ENCODE measurements at places on chromosomes 4 and X. TPM values are rescaled to one million over a fixed set of nuclear protein-coding genes. Genes with fewer than 3 reads are reported as not detected.
A peak's percentile ranks its signal among the peaks of the same experiment; 100 is the strongest.

DNA sequence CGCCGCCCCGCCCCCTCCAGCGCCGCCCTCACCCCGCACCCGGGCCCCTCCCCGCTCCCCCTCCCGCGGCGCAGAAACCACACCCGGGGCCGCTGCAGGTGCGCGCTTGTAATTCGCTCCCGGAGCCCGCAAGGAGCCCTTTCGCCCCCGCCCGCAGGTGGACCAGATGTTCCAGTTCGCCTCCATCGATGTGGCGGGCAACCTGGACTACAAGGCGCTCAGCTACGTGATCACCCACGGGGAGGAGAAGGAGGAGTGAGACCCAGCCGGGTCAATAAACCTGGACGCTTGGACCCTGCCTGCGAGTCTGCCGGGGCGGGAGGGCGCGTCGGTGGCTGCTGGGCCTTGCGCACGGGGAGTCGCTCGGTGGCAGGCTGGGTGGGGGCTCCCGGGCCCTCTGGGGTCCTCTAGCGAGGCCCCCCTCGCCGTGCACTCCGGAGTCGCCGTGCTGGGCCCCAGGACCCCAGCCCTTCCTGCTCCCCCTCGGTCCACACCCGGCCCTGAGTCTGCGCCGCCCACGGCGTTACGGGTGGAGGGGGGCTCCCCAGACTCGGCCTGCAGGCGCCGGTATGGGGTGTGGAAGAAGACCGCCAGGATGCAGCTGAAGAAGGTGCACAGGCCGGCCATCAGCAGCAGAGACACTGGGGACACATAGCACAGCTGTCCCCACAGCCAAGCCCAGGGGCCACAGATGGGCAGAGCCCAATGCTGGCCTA lies 7.1 kb downstream of the SLC49A3 start:
- no peak for DNase-seq

DNA sequence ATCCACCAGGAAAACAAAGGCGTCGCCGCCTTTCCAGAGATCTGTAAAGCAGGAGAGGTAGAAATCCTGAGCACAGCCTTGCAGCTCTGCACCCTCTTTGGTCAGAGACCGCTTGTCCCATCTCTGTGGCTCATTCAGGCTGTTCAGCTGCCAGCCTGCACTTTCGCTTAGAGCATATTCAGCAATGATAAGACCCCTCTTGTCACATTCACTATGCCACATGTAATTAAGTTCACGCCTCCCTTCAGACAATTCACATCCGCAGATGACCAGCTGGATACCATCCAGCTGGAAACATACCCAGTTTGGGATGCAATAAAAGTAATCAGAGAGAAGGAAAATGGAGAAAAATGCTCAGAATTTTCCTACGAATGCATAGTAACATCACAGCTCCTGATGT lies 335.4 kb downstream of the UNC5C start:
- no peak for DNase-seq

The RNF128 gene
- 1.3 TPM for polyA plus RNA-seq

The AADAT gene
- polyA plus RNA-seq: 5.9 TPM

GRCh38 chr4:68373513-68373912 lies 23.6 kb upstream of the YTHDC1 start:
- peak; percentile 63 for DNase-seq

The LEF1 gene
- 5.7 TPM for polyA plus RNA-seq

- DNase-seq: no peak
These were observed 8.4 kb downstream of the TEC start for GRCh38 chr4:48261281-48261680.

DNA sequence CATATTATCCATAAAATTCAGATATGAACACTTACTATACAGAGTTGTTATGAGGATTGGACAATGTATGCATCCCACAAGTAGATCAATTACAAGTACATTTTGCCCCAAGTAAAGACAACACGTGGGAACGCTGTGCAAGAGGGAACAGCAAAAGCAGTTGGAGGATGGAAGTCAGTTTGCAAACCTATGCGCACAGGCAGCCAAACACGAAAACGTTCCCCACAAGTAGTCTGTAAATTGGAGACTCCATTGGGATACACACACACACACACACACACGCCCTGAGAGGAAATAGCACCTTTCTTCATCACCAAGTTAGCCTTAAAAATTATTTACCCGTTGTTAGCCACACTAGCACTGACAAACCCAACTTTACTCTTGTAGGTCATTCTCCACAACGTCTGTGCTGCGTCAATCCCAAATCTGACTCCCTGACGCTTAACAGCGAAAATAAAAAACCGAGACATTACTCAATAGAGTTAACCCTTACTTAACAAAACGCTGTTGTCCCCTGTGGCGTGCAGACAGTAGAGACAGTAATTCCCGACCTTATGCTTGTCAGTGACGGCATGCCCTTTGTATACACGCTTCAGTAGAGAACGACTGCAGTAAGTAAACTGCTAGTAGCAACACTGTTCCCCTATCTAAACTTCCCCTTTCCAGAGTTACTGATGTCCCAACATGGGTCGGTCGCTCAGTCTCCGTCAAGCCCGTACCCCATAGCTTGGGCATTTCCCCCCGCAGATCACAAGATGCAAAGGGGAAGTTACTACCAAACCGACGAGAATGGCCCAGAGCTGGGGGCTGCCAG lies 730 bp downstream of the MANBA start:
- peak; percentile 62 for DNase-seq

DNA sequence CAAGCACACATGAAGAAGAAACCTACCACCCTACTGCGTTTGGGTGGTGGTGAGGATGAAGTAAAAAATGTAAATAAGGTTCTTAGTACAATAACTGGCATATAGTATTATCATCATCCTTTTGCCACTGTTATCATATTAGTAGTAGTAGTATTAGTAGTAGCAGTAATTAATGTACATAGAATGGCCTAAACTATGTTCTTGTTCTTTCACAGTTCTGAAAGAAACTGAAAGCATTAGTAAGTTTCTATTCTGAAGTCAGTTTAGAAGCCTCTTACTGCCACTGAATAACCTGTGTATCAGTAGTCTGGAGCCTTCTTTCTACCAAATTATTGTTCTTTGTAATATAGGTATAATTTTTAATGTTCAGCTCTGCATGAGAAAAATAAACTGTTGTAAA lies 21.0 kb downstream of the COL4A6 start:
- no peak for DNase-seq

DNA sequence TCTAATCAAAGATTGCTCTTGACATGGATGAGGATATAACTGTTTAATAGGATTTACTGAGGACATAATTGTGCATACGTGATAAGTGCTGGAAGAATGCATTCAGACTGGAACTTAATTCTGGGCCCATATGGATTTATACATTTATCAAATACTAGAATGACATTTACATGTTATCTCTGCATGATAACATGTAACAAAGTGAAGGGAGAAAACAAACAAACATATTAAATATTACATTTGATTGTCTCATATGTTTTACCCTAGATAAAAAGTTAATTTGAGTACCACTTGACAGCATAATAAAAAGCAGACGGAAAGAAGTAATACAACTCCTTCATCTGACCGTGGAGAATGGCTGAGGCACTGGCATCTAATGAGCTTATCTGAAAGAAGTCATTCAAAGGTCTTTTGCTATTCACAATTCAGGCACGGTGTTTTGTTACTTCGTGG lies 297.8 kb downstream of the PPP3CA start:
- no peak for DNase-seq

The IDH3G gene
- 57.0 TPM for polyA plus RNA-seq

The ITM2A gene
- 10.3 TPM for polyA plus RNA-seq

DNA sequence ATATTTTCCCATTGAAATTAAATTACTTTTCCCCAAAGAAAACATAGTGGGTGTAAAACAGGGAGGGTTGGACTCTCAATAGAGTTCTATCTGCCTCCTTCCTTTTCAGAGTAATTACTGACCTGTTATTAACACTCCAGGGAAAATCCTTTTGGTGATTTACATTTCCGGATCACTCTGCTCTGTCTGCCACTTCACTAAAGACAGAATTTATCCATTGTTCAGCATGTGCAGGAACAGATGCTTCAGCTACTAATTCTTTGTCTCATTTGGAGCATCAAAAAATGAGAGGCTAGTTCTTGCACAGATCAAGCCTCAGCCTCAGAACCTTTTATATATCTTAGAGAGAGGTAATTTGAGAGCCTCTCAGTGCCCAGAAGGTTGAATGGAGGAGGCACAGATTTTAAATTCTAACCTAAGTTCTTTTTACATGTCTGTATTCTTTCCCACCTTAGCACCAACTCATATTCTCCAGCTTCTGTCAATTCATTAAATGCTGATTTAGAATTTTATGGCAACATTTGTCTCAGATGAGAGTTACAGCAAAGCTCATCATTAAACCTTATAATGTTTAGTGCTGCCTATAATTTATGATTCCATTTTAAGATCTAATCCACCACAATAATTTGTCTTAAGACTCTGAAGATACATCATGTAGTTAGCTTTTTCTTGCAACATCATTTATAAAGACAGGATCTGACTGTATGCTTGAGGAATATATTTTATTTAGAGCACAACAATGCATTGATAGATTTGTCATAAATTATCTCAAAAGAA lies 1494.4 kb downstream of the STIM2 start:
- no peak for DNase-seq

DNA sequence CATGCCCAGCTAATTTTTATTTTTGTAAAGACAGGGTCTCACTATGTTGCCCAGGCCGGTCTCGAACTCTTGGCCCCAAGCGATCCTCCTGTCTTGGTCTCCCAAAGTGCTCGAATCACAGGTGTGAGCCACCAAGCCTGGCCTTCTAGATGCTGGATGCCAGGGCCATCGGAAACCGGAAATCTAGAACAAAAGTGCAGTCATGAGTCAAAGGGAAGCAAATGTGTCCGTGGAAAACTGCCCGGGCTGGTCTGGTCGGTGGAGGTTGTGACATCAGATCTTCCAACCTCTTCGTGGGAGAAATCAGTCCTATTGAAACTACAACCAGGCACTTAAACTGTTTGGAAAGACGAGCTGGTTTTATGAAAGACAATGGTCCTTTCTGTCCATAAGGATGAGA lies 92.3 kb upstream of the SHOX start:
- DNase-seq: no peak

The ERCC6L gene
- polyA plus RNA-seq: 4.3 TPM

DNA sequence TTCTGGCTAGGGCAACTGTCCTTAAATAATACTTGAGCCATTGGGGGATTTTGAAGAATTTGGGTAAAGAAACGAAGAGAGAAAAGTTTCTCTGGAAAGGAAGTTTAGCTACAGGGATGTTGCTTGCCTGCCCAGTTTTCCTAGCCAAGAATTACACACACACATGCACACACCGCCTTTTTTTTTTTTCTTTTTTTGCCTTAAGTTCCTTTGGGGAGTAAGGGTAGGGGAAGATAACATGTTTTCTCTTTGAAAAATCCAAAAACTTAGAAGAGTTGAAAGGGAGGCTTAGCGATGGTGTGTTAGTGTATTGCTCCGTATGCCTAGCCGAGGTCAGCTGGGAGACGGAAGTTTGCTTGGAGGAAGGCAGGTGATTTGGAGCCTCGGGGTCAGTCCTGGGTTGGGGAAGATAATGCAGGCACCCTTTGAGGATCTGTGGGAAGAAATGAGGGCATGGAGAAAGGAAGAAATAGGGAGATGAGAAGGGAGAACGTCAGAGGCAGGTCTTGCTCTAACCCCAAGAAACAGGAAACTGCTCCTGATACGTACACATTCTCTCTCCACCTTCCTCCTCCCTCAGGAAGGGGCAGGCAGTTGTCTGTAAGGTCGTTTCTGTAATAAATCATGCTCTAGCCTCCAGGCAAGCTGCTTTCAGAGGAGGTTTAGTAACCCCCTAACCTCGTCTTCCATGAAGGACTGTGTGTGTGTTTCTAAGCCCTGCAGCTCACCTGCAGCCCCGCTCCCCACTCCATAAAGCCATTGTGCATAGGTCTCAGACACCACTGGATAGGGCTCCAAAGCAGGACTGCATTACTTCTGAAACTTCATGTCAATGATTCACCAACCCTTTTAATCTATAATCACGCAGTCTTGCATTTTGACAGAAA lies 10.5 kb downstream of the KLF3 start:
- peak; percentile 43 for DNase-seq

The BMP3 gene
- polyA plus RNA-seq: not detected

The PWWP3B gene
- polyA plus RNA-seq: 0.04 TPM

DNA sequence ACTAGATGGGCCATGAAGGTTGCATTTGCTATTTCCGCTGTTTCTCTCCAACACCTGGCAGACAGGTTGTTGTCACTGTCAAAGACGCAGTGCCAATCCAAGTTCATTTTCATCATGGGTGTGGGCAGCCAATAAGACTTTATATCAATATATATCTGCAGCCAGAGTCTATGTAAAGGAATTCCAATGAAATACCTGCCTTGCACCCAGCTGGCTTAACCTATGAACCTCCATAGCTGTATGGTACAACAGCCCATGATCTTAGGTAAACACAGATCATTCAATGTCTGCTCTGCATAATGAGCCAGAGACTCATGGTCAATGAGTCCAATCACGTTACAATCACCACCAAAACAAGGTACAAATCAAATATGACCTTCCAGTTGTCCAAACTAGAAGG lies 37.7 kb upstream of the ADGRA3 start:
- no peak for DNase-seq

- no peak for DNase-seq
These were observed 6.0 kb upstream of the TEC start for GRCh38 chr4:48275686-48276085.

The MAGEA9B gene
- not detected for polyA plus RNA-seq

- no peak for DNase-seq
These were observed 27.3 kb downstream of the SAT1 start for GRCh38 chrX:23810279-23810678.

GRCh38 chrX:42823443-42823842 lies 45.5 kb upstream of the PPP1R2C start:
- DNase-seq: no peak

The NDST3 gene
- polyA plus RNA-seq: not detected

- DNase-seq: no peak
These were observed 16.8 kb upstream of the RNF4 start for GRCh38 chr4:2451821-2452785.

The HSFX4 gene
- not detected for polyA plus RNA-seq

DNA sequence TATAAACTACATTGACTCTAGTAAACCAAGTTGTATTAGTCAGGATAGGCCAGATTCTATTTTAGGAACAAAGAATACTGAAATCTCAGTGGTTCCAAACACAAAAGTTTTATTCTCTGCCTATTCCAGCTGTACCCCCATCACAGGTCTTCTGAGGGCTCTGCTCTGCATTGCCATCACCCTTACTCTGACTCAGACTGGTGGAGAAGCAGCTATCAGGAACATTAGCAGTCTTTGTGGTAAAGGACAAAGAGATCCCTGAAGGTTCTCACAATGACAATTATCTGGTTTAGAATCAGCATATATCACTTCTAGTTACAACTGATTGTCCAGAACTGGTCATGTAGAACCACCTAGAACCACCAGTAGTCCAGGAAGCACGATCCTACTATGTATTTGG lies 251.1 kb downstream of the GLUD2 start:
- no peak for DNase-seq

GRCh38 chrX:87338510-87338909 lies 179.1 kb upstream of the KLHL4 start:
- no peak for DNase-seq

The NAA11 gene
- not detected for polyA plus RNA-seq

- peak; percentile 77 for DNase-seq
These were observed 26.0 kb upstream of the YTHDC1 start for GRCh38 chr4:68375667-68376559.
